ENCODE measurements at places on chromosomes 13 and 19.

- DNase-seq: no peak
Observed at GRCh38 chr19:34323433-34324204, 41.4 kb upstream of the GPI start.

DNA sequence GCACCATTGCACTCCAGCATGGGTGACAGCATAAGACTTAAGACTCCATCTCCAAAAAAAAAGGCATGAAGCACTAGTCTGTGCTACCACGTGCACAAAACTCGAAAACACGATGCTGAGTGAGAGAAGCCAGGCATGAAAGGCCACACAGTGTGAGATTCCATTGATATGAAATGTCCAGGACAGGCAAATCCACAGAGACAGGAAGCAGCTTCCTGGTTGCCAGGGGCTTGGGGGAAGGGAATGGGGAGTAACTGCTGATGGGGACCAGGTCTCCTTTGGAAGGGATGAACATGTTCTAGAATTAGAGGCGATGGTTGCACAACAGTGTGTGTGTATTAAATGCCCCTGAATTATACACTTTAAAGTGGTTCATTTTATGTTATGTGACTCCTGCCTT, 15.9 kb upstream of the JUND start:
- no peak for DNase-seq

DNA sequence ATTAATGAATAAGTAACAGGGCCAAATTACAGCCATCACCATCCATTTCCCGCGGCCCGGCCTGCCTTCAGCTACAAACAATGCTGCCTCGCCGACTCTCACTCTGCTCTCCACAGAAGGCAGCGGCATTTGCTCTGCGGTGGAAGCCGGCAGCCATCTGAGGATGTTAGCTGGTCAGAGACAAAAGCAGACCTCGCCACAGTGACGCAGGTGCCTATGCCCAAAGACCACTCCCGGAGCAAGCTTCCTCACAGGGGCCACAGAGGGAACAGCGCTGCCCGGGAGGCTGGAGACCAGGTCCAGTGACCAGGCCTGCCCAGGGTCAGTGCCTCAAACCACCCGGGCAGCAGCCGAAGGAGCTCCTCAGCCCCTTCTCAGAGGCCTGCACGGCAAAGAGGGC, 16.4 kb downstream of the PEPD start:
- DNase-seq: no peak

GRCh38 chr13:83450591-83450990, 431.7 kb downstream of the SLITRK1 start:
- no peak for DNase-seq

DNA sequence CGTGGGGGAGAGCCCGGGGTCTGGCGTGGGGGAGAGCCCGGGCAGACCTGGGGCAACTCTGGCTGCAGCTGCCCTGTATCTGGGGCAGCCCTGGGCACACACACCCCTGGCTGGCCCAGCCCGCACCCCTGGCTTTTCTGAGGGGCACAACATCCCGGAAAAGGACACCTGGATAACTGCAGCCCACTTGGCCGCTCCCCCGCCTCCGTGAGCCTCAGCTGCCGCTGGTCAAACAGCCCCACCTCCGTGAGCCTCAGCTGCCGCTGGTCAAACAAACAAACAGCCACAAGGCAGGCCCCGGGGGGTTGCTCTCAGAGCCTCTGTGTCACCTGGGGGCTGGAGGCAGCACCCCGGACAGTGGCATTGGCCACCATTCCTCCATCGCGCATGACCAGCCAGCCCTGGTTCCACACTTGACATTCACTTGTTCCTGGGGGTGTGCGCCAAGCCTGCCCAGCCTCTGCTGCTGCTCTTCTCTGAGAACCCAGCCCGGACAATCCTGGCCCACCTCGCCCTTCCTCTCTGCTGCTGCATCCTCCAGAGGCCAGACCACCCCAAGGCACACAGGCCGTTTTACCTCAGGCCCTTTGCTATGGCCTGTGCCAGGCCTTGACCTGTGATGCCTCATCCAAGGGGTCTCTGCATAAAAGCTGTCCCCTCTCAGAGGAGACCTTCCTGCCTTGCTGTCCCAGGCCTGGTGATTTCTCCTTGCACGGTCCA, 19.9 kb downstream of the CEBPG start:
- DNase-seq: no peak

DNA sequence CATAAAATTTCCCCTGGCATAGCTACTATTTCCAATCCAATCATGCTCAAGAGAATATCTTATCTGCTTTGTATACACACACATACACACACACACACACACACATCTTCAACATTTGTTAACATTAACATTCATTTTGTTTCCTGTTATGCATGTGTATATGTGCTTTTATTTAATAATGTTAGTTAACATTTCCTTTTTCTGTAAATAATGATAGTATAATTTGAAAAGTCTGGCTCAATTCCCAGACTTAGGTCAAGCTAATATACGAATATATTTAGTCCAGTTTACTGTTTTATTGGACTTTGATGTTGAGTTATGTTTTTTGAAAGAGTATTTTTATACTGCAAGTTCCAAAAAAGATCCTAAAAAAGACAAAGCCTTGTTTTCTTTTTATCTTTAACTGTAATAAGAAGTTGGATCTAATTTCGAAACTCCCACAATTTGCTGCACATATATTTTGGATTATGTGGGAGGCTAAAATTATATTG, 1072.4 kb downstream of the EFNB2 start:
- DNase-seq: no peak

DNA sequence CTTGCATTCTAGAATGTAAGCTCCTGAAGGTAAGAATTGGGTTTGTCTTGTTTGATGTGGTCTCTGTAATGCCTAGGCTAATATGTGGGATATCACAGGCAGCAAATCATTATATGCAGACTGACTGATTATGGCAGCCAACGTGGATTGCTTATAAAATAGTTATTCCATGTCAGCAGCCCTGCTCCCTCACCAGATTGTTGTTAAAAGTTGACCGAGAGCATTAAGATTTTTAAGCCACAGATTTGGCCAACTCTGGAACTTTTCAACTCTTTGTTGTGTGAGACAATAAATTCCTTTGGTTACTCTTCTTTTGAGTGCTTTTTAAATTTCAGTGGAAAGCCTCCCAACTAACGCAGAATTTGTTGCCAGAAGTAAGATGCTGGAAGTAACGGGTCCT, 92.6 kb upstream of the FAM216B start:
- DNase-seq: no peak

DNA sequence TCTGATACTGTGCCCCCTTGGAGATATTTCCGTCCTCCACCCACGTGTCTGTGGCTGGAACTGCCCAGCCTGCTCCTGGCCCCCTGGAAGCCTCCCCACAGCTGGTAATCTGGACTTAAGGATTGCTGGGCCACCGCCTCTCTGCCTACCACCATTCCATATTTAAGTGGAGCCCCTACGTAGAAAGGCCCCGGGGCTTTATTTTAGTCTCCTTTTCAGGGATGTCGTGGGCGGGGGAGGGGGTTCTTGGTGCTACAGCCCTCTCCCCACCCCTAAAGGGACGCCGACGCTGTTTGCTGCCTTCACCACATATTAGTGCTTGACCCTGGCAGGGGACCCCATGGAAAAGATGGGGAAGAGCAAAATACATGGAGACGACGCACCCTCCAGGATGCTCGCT, 2.7 kb upstream of the NOP53 start:
- DNase-seq: no peak

DNA sequence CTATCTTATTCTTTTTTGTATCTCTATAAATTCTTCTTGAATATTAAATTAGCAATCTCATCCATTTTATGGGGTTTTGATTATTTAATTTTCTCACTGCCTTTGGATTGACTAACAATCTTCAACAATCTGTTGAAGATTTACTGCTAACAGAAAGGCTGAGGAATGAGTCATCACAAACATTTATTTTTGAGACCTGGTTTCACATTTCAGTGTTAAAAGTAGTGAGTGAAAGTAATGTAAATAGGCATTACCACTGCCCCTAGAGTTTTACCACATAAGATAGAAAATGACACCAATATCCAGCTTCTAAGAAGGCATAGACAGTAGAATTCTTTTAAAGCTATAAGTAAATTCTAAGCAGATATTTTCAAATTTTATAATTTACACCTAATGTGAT, 472.8 kb downstream of the OLFM4 start:
- no peak for DNase-seq

GRCh38 chr13:76106763-76107162, 470.6 kb downstream of the LMO7 start:
- DNase-seq: no peak

GRCh38 chr19:50423279-50424113, 4.8 kb downstream of the SPIB start:
- DNase-seq: no peak

GRCh38 chr13:44389060-44389666, 15.5 kb downstream of the SERP2 start:
- DNase-seq: no peak

DNA sequence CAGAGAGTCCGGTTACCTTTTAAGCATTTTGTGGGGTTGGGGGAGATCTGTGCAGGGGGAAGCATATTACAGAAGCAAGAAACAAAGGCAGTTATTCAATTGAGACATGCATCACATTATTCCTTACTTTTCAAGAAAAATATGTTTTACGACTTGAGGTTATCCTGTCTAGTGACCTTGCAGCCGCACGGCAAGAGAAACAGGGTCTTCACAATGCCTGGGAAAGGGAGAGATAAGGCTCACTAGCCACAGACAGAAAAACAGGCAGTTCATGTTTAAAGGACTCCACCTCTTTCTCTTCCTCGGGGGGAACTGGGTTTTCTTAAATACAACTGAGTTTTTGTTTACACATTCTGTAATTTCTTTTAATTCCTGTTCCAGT, 536 bp upstream of the NCR1 start:
- no peak for DNase-seq

DNA sequence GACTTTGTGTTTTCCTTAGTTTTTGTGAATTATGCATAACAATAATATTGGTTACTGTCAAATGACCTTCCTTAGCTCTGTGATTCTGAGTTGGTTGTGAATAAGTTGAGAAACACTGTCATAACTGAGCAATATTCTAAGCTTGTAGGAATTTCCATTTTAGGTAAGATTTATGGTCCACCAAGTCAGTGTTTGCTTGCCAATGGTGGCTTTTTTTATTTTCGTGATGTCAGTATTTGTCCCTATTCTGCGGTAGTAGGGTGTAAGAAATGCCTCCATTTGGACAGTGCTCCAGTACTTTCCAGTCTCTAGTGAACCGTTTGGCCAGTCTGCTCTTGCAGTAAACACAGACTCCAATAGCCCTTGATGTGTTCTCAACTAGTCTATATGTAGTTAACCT, 94.7 kb downstream of the FRY start:
- no peak for DNase-seq

GRCh38 chr19:39407410-39407659, 688 bp downstream of the ZFP36 start:
- no peak for DNase-seq

DNA sequence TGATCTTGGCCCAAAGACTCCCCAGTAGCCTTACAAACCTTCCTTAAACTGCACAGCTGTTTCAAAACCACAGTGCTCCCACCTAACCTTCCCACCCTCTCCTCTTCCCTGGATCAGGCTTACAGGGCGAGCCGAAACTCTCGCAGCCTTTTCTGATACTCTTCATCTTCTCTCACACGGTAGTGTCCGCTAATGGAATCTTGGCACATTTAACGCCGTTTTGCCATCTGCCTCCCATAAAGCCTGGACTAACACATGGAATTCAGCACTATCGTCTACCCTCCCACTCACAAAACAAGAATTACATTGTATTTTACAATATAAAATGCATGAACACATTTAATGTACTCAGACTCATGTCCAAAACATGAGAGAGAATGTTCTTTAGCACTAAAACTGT, 135.9 kb downstream of the RAP2A start:
- DNase-seq: no peak

DNA sequence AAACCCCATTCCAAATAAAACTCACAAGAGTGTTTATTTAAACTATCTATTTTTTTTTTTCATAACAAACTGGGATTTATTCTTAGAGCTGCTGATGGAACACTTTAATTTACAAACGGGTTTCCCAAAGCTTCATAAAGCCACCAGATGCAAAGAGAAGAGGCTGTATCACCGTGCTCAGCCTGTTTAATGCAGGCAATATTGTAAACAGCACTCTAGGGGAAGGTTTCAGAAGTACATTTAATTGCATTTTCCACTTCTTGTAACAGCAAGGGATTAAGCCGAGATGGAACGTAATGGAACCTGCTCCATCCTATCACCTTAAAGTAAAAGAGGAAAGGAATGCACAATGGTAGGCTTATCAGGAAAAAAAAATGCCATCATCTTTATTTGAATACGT, 550.6 kb upstream of the ARGLU1 start:
- no peak for DNase-seq

GRCh38 chr13:35354285-35354684, 122.2 kb downstream of the MAB21L1 start:
- no peak for DNase-seq

GRCh38 chr13:41645331-41645730, 188.0 kb downstream of the RGCC start:
- DNase-seq: no peak
